Right lobe of liver (tissue), 6 donors: ENCODE measurements at places on chromosomes 1 and 21. TPM values are rescaled to one million over a fixed set of nuclear protein-coding genes. Genes with fewer than 3 reads are reported as not detected.

EXO1 gene
- total RNA-seq, result 1.7 TPM

DNAI4 gene
- 0.99 TPM for total RNA-seq

ALX3 gene
- not detected for total RNA-seq

KCNE1 gene
- total RNA-seq, result 2.0 TPM

CBR3 gene
- total RNA-seq, result 1.1 TPM

LIPI gene
- total RNA-seq, result not detected

MYBPH gene
- 0.12 TPM for total RNA-seq

AMY1A gene
- not detected for total RNA-seq

TNFRSF9 gene
- not detected for total RNA-seq

OR2L3 gene
- not detected for total RNA-seq
